ENCODE measurements at places on chromosomes 2 and 18. TPM values are rescaled to one million over a fixed set of nuclear protein-coding genes. Genes with fewer than 3 reads are reported as not detected.

DNA sequence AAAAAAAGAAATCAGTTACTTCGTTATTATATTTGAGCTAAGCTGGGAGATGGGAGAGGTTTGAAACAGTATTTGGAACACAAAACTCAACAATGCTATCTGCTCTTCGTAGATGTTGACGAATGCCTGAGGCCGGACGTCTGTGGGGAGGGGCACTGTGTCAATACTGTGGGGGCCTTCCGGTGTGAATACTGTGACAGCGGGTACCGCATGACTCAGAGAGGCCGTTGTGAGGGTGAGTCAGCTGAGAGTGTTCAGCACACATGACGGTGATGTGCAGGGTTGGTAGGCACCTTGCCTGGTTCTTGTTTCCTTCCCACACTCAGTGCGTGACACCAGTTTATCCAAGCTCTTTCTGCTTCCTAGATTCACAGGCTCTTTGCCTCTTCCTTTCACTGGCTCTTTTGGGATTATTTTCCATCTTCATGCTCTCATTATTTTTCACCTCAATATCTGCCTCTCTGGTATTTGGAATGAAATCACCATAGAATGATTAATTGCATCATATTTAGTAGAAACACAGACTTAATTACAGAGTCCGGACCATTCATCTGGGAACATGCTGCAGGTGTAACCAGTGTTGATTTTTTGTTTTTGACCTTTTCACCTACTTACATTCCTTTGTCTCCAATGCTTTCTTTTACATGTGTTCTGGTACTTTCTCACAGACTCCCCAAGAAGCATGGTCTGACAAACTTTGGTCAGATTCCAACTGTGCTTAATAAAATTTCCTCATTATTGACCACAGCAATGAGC is 200.6 kb upstream of the RASGRP3 start:
- no peak for DNase-seq

DNA sequence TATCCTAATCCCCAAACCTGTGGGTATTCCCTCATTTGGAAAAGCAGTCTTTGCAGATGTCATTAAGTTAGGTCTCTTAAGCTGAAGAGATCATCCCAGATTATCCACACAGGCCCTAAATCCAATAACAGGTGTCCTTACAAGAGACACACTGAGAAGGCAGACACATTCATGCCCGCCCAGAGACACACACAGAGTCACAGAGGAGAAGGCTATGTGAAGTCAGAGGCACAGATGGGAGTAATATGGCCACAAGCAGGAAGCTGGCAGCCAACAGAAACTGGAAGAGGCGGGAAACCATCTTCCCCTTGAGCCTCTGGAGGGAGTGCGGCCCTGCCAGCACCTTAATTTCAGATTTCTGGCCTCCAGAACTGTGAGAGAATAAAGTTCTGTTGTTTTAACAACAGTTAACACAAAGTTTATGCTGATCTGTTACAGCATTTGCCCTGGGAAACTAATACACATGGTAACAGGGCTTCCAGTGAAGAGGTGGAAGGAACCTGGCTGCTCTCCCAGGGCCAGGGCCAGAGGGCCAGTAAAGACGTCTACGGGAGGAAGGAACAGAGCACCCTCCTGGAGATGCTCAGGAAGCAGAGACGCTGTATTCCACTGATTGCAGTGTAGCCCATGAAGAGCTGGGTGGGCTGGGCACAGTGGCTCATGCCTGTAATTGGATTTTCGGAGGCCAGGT is 217.5 kb downstream of the GLI2 start:
- no peak for DNase-seq

Gene SLC19A3
- 0.54 TPM for total RNA-seq

GRCh38 chr18:79518683-79519128 is 123.0 kb downstream of the NFATC1 start:
- no peak for DNase-seq

DNA sequence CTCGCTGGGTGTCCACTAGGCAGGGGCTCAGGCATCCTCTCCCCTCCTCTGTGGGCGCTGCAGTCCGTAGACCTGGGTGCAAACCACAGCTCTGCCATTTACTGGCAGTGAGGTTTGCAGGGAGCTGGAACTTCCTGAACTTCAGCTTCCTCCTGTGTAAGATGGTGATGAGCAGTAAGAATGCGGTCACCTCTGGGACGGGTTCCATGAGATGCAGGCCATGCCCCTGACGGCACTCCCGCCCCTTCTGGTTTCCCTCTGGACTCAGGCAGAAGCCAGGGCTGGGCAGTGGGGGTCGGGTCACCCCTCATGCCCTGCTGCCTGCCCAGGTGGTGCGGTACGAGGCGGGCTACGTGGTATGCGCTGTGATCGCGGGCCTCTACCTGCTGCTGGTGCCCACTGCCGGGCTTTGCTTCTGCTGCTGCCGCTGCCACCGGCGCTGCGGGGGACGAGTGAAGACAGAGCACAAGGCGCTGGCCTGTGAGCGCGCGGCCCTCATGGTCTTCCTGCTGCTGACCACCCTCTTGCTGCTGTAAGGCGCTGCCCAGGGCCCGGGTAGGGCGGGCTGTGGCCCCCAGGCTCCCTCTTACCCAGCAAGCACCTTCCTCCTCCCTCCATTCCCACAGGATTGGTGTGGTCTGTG is 1.5 kb downstream of the PROM2 start:
- no peak for DNase-seq

Gene REEP1
- 12.3 TPM for total RNA-seq

Gene TMEFF2
- total RNA-seq = 1.8 TPM

GRCh38 chr2:172373766-172374165 is 53.6 kb upstream of the ITGA6 start:
- DNase-seq = no peak

Gene ZNF385B
- 3.4 TPM for total RNA-seq

GRCh38 chr2:54752439-54752838 is 29.0 kb downstream of the EML6 start:
- no peak for DNase-seq

DNA sequence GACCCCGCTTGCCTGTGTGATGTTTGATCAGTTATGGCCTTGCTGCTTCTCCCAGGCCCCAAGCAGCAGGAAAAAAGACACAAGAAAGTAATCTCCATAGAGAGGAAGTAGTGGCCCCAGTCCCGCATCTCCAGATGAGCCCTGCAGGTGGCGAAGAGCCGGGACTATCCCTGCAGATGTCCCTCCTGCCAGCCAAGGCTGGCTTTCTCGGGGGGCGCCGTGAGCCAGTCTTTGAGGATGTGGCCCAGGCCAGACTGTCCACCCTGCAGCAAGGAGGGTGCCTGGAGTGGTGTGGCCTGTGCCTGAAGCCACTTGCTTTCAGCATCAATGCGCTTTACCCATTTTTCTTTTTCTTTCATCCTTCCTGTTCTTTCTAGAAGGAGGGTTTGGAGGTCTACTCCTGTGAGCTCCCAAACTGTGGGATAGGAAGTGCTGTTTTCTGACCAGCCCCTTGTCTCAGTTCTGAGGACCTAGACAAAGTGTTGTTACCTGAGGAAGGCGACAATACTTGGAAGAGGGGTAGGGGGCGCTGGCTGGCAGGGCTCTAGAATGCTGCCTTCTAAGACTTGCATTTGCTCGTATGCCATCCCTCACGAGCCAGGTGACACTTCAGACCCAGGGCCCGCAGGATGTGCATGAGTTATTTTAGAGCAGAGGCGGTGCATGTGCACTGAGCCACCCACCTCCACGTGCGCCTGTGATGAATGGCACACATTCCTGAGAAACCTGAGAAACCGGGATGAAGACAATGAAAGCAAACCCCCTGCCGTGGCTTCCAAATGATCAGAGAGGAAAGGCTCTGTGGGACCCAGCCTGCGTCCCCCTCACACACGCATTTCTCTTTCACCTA is 255.8 kb downstream of the FBXO15 start:
- no peak for DNase-seq

Gene UGT1A3
- not detected for total RNA-seq

Gene MYL1
- not detected for total RNA-seq

Gene RAB6D
- 0.52 TPM for total RNA-seq

- no peak for DNase-seq
These were observed 621.2 kb downstream of the CNTNAP5 start for GRCh38 chr2:124646166-124646815.

DNA sequence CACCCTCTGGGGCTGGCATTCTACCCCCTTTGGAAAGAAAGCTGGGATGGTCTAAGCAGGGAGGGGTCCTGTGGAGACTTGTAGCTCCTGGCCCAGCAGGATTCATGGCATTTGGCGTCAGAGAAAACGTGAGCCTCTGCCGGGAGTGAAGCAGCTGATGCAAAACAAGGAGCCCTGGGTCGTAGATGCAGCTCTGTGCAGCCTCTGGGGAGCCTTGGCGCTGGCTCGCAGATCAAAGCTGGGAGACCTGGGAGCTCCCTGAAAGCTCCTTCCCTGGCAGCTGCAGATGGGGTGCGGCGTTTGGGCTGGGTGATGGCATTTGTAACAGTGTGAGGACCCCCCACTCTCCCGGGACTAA is 148.3 kb downstream of the KLHL29 start:
- DNase-seq = no peak

- DNase-seq = no peak
These were observed 19.1 kb upstream of the CCDC178 start for GRCh38 chr18:33459612-33460011.

- no peak for DNase-seq
These were observed 43.4 kb upstream of the LRP1B start for GRCh38 chr2:142174176-142174575.

Data from neural crest cell (in vitro differentiated cells).